HS-27A (cell line): ENCODE measurements at places on chromosomes 1 and 21.

GRCh38 chr21:45615145-45615711 is 28.3 kb upstream of the PCBP3 start:
- no peak for DNase-seq

- no peak for DNase-seq
Observed at GRCh38 chr21:43268086-43268803, 99.4 kb downstream of the CRYAA start.

- DNase-seq = peak; percentile 8
Observed at GRCh38 chr21:17045214-17045853, 467.5 kb upstream of the CXADR start.

DNA sequence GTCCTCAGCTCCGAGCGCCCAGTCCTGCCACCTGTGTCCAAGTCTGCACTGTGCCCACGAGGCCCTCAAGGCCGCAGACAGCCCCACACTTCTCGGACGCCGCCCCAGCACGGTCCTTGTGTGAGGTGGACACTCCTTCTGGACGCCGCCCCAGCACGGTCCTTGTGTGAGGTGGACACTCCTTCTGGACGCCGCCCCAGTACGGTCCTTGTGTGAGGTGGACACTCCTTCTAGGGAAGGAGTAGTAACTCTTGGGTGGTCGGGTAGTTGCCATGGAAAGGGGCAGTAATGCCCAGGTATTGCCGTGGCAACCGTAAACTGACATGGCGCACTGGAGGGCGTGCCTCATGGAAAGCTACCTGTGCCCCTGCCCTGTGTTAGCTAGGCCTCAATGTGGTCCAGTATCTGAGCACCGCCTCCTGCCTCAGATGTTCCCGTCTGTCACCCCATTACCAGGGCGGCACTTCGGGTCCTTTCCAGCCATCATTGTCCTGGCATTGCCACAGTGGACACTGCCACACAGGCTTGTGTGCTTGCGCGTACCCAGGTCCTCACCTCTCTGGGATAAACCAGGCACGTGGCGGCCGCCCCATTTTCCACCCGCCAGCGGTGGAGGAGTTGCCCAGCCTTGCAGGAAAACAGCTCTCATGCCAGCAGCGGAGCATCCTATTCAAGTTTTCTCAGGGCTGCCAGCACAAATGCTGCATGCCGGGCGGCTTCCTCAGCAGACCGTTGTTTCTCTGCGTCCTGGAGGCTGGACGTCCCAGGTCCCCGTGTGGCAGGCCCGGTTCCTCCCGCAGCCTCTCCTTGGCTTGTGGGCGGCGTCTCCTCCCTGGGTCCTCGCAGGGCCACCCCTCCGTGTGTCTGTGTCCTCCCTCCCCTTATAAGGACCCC is 40.8 kb upstream of the POFUT2 start:
- DNase-seq = no peak

DNA sequence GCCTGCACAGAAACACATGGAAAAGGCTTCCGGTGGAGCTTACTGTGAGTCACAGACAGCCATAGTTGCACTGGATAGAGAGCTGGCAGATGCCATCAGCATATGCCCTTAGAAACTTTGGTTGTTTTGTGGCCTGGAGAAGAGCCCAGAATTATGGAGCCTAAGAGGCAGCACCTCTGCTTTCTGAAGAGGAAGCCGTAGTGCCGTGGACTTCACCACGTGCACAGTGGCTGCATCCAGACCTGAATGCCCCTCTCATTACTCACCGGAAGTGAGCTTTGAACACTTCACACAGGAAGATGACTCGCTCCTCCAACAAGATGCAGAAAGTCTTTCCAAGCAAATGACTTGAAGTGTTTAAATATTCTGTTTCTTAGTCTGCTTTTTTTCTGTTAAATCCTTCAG is 28.4 kb downstream of the JUN start:
- peak; percentile 100 for DNase-seq

GRCh38 chr21:24259241-24259640 is 1348.0 kb downstream of the MRPL39 start:
- DNase-seq = no peak

- no peak for DNase-seq
Observed at GRCh38 chr1:200168926-200169325, 141.4 kb downstream of the NR5A2 start.

DNA sequence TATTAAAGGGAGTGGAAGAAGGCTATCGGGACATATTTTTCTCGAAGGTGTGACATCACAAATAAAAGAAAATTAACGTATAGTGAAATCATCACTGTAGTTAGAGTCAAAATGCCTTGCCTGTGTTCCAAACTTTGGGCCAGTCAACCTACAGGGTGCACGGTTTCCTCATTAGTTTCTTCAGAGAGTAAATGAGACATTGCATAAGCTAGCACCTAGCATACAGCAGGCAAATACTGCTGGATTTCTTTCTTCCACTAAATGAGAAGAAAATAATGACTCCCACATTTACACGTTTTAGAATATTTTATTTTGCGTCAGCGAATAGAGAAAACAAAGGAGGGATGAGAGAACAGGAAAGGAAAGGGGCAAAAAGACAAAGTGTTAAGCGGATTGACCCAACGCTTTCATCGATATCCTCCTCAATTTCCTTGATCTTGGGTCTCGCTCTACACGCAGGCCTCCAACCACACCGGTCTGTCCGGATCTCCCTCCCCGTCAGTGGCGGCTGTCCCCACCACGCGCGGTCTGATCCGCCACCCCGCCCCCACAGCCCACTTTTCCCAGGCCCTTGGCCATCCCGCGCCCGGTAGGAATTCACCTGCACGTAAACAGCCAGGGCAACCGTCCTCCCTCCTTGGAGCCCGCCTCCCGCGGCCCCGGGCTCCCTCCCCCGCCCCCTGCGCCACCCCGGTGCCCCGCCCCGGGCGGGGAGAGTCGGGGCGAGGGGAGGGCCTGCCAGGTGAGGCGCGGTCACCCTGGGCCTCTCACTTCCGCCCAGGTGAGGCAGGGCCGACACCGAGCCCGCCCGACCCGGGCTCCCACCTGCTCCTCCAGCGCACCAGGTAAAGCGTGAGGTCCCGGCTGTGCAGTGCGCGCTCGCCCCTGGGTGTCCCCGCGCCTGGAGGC is at the start of gene PATJ:
Gene PATJ (plus strand): TSS at position 770 of the 909 bp plus-strand sequence. CDS start 20,413 bp downstream, outside the sequence.
- DNase-seq = no peak

DNA sequence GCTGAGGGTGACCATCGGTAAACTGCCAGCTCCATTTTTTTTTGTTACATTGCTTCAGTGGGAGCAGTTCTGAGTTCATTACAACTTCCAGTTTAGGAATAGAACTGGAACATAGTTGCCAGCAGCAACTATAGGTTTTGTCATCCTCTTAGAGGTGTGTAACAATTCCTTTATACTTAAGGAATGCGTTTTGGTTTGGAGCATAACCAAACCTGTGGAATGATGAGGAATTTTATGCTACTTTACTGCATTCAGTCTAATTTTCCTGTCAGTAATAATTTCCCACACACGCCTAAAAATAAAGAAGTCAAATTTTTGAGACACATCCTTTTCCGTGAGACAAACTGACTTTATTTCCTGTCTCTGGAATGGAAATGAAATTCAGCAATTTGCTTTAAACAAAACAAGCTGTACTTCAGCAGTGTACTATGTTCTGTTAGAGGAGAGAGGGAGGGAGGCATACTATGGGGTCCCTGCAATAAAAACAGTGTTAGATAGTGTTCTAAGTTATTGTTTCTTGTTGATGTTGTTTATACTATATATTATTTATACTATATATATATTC is 4.8 kb upstream of the AMPD1 start:
- DNase-seq = no peak

- DNase-seq = no peak
Observed at GRCh38 chr1:183588827-183589226, 1.4 kb downstream of the NCF2 start.

DNA sequence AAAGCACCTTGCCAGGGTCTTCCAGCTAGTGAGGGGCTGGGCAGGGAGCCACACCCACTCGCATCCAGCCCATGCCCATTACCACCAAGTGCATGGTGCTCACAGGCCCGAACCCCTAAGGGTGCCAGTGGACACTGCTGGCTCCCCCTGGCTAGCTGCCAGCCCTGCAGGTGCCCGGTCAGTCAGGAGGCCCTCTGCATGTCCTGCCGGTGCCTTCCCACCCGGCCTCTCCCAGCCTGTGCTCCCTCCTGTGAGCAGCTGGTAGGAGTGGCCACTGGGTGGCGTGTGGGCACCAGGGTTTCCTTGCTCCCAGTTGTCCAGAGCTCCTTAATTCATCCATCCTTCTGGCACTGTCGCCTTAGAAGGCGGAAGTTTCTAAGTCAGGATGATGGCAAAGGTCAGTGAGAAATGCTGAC is 33.4 kb downstream of the QSOX1 start:
- no peak for DNase-seq

DNA sequence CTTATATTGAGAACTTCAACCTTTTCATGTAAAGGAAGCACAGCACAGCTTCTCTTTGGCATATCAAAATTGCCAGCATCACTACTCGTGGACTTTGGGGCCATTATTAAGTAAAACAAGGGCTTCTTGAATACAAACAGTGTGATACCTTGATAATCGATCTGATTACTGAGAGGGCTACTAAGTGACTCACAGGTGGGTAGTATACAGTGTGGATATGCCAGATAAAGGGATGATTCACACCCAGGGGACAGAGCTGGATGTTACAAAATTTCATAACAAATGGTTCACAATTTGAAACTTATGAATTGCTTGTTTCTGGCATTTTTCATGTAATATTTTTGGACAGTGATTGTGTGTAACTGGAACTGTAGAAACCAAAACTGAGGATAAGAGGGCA is 15.4 kb downstream of the HDAC1 start:
- no peak for DNase-seq
